ENCODE measurements at places on chromosomes 6 and 20.
A peak's percentile ranks its signal among the peaks of the same experiment; 100 is the strongest.

- no peaks in the 10 kb centered on the region for H3K36me3 ChIP-seq
- H3K4me3 ChIP-seq = no peak overlapping the region
- DNase-seq = no peak
These were observed 403.3 kb downstream of the TAF4 start for GRCh38 chr20:61662226-61662967.

DNA sequence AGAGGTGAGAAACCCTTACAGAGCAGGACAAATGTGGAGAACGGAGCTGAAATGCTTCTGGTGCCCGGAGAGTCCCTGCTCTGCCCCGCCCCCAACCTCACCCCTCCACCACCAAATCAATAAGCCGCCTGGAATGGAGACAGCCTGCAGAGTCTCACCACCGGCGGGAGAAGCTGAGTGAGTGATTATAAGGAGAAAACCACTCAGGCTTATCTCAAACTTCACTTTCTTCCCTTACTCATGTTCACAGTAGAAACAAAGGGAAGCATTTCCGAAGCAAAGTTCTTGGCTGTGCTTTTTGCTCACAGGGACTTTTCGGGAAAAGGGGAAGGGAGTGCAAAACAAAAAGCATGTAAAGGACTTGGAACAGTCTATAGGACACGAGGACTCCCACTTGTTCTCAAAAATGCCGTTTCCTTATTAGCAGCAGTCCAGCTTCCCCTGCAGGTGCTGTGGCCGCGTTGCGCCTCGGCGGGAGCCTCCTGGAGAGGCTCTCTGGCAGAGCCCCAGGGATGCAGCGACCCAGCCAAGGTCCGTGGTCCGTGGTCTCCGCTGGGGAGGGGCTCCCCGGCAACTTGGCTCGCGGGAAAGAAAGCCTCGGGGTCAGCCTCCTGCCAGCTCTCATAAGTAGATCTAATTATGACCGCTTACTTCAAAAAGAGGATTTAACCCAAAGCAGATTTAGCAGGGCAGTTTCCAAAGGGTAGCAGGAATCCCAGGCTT, 64.8 kb upstream of the TMEM30A start:
- peak overlapping the region; percentile 59 for H3K27ac ChIP-seq
- no peak for DNase-seq
- peak overlapping the region; percentile 64 for H3K4me3 ChIP-seq
- H3K27me3 ChIP-seq = peaks cover 8% of the 10 kb centered on the region

- DNase-seq = no peak
- no peaks in the 10 kb centered on the region for H3K36me3 ChIP-seq
- no peak overlapping the region for H3K4me3 ChIP-seq
- no peaks in the 10 kb centered on the region for H3K4me1 ChIP-seq
- no peak overlapping the region for H3K27ac ChIP-seq
These were observed 127.4 kb upstream of the SPACA1 start for GRCh38 chr6:87920245-87920644.

DNA sequence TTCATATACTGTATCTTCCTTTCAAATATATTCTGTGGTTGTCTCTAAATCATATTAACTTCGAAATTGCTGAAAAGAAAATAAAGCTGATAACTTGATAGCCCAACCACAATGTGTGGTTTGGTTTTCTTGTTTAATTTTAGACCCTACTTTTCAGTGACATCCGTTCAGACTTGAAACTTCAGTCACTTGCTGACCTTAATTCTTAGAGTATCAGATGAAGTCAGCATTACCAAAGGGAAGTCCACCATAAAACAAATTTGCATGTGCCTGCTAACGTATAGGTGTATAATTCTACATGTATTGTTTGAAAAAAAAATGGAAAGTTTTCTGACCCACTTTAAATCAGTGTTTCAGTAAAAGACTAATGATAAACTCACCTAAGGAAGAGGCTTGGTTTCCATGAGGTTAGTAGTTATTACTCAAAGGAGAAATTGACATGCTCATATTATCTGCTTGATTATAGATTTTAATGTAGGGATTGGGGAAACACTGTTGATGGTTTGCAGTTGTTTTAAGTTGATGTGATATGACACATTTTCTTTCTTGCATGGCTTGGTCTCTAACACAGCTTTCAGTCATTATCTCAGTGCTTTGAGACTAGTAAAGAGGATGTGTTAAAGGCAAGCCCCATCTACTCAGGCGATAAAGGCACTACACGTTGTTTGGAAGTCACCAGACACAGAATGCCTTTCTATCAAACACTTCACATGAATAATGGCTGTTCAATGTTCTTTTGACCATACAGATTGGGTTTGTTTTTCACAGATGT, 5.2 kb upstream of the IL17A start:
- H3K4me1 ChIP-seq = no peaks in the 10 kb centered on the region
- H3K27me3 ChIP-seq = peaks cover 26% of the 10 kb centered on the region
- H3K4me3 ChIP-seq = no peak overlapping the region
- no peak overlapping the region for H3K27ac ChIP-seq

DNA sequence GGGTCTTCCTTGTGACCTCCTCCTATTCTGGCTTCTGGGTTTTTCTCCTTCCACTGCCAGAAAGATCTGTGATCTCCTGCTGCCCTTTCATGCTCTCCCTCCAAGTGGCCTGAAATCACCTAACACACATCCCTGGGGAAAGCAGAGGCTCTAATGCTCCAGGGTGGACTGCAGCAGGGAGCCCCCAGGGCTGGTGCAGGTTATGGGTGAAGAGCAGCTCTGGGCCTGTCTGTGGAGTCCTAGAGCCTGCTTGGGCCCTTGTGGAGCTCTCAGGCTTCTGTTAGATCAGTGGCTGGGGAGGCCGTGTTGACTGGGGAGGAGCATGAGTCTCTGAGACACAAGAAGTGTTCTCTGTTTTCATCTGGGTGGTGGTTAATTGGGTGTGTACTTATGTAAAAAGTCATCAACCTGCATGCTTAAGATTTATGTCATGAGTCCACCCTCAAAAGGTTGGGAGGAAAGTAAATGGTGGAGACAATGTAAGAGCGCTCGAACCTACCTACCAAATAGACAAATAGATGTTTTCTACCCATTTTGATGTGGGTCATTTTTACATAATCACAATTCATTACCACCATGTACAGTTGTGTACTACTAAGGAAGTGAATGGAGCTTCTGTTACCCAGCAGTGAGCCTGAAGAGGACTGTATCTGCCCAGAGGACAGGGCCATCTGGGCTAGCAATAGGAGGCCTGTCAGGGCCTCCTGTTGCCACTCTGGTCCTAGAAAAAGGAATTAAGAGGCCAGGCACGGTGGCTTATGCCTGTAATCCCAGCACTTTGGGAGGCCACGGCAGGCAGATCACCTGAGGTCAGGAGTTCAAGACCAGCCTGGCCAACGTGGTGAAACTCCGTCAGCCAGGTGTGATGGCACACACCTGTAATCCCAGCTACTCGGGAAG, 32.0 kb upstream of the RNF8 start:
- H3K4me3 ChIP-seq = no peak overlapping the region
- H3K27me3 ChIP-seq = no peaks in the 10 kb centered on the region

DNA sequence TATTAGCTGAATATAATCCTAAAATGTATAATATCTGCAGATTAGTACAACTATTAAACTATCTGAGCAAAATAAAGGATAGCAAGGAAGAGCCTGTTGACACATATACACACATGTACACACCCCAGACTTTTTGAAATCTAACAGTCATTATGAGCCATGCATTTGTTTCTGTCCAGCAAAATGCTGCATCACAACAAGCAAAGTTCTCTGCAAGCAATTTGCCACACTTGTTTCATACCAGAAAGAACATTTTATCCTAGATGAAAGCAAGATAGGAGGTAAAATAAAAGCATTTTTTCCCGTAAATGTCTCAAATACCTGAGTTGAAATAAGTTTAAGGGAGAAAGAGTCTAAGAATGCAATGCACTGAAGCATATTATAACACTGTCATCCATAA, 145.2 kb downstream of the COL21A1 start:
- no peak overlapping the region for H3K4me3 ChIP-seq
- H3K4me1 ChIP-seq = peaks cover 43% of the 10 kb centered on the region
- no peak overlapping the region for H3K27ac ChIP-seq
- no peaks in the 10 kb centered on the region for H3K27me3 ChIP-seq
- peaks cover 7% of the 10 kb centered on the region for H3K36me3 ChIP-seq

- no peak overlapping the region for H3K4me3 ChIP-seq
- H3K4me1 ChIP-seq = peaks cover 15% of the 10 kb centered on the region
- peaks cover 25% of the 10 kb centered on the region for H3K36me3 ChIP-seq
- DNase-seq = no peak
- no peak overlapping the region for H3K27ac ChIP-seq
These were observed 186.9 kb downstream of the UTRN start for GRCh38 chr6:144471986-144472385.

- no peak overlapping the region for H3K4me3 ChIP-seq
- peaks cover 6% of the 10 kb centered on the region for H3K36me3 ChIP-seq
- DNase-seq = no peak
- no peaks in the 10 kb centered on the region for H3K27me3 ChIP-seq
- H3K27ac ChIP-seq = no peak overlapping the region
These were observed 10.2 kb downstream of the ZSCAN23 start for GRCh38 chr6:28433119-28433518.

- DNase-seq = no peak
- peaks cover 10% of the 10 kb centered on the region for H3K4me1 ChIP-seq
- no peak overlapping the region for H3K27ac ChIP-seq
- H3K27me3 ChIP-seq = no peaks in the 10 kb centered on the region
- no peak overlapping the region for H3K4me3 ChIP-seq
These were observed 276.9 kb downstream of the BMP7 start for GRCh38 chr20:56989516-56989915.

DNA sequence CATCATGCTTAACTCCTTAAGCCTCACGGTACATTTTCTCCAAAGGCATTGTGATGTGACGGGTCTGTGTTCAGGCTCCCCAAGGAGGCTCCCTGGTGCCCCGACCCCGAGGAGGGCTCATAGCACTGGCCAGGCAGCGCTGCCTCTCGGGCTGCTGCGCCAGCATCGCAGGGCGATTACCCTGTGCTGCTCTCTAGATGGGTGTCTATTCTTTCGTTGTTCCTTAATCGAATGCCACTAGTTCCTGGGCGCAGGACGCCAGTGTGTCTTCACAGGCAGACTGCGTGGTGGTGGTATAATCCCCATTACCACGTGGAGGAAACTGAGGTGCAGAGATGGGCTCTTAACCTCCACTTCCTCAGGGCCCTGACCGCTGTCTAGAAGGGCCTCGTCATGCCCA, 267.4 kb downstream of the CDH4 start:
- no peak overlapping the region for H3K4me3 ChIP-seq
- H3K27ac ChIP-seq = no peak overlapping the region
- DNase-seq = no peak
- peaks cover 20% of the 10 kb centered on the region for H3K27me3 ChIP-seq

GRCh38 chr6:149224399-149224798, 93.1 kb upstream of the TAB2 start:
- DNase-seq = no peak
- no peaks in the 10 kb centered on the region for H3K27me3 ChIP-seq
- H3K4me3 ChIP-seq = no peak overlapping the region
- peaks cover 5% of the 10 kb centered on the region for H3K4me1 ChIP-seq
- H3K27ac ChIP-seq = no peak overlapping the region

DNA sequence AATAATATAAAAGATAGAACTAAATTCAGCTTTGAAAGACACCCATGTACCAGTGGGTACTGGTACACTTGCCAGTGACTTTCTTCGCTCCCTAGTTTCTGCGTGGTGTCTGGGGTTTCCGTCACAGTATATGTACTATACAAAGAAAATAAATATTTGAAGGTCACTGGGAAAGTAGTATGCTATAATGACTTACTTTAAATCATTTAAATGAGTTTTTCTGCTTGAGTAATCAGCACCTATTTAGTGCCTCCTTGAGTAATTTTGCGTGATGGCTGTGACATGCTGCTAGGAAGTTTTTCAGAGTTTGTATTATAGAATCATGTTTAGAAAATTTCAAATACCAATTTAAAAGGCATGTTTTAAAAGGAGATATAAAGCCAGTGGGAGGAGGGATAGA, 3.2 kb upstream of the CTCFL start:
- H3K36me3 ChIP-seq = peaks cover 2% of the 10 kb centered on the region
- no peak for DNase-seq
- no peak overlapping the region for H3K4me3 ChIP-seq
- H3K4me1 ChIP-seq = no peaks in the 10 kb centered on the region
- peaks cover 18% of the 10 kb centered on the region for H3K27me3 ChIP-seq

DNA sequence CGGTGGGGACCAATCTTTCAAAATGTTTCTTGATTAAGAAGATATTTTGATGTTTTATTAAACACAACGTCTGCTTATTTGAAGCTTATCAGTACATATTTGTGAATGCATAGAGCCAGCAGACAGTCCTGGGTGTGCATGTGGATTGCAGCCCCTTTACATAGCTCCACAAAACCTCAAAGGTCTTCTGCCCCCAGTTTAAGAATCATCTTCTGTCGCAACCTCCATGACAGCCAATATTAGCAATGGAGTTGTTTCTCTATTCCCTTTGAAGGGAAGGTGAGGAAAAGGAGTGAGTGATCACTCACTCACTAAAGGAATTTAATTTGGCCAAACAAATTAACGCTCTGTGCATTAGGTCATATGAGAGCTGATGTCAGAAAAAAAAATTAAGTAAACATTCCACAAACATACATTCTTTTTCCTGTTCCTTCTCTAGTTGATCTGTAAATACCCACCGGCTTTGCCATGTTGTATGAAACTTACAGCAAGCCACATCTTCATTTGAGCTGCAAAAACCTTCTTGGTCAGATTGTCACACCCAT, 152.9 kb downstream of the SIM1 start:
- no peak for DNase-seq
- no peak overlapping the region for H3K27ac ChIP-seq
- H3K36me3 ChIP-seq = no peaks in the 10 kb centered on the region
- no peaks in the 10 kb centered on the region for H3K27me3 ChIP-seq

DNA sequence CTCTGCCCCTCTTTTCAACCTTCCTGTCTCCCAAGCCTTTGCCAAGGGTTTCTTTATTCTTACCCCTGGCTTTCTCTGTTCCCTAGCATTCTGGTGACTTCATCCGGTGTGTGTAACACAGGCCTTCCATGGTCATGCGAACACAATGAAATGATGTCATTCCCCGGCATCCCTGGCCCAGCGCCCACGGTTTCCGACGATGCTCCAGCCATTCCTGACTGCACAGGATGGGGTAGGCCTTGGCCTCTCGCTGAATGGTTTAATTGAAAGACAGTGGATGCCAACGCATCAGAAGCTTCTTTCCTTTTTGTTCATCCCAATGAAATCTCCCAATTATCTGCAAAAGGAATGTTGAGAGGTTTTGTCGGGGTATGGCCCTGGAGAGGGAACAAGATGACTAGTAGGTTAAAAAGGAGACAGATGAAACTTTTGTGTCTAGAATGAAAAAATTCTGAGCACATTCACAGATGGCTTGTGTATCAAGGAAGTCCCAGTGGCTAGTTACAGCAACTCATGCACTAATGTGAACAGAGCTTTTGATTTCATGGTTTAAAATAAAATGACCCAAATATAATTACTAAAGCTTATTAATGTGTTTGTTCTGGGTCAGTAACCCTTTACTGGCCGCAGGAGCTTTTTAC, 655.0 kb downstream of the QKI start:
- H3K27ac ChIP-seq = no peak overlapping the region
- H3K4me1 ChIP-seq = no peaks in the 10 kb centered on the region
- H3K4me3 ChIP-seq = no peak overlapping the region
- no peaks in the 10 kb centered on the region for H3K27me3 ChIP-seq
- no peak for DNase-seq
- no peaks in the 10 kb centered on the region for H3K36me3 ChIP-seq

GRCh38 chr6:141562186-141562811, 570.4 kb upstream of the GJE1 start:
- DNase-seq = no peak
- H3K27me3 ChIP-seq = no peaks in the 10 kb centered on the region
- H3K36me3 ChIP-seq = no peaks in the 10 kb centered on the region

GRCh38 chr6:20033697-20034407, 178.4 kb downstream of the MBOAT1 start:
- H3K36me3 ChIP-seq = no peaks in the 10 kb centered on the region
- no peak overlapping the region for H3K4me3 ChIP-seq
- H3K27me3 ChIP-seq = peaks cover 4% of the 10 kb centered on the region
- no peak for DNase-seq

All from chondrocyte (in vitro differentiated cells).